Activated CD8-positive, alpha-beta memory T cell treated with anti-CD3 and anti-CD28 coated beads for 1 hour (primary cell): ENCODE measurements at places on chromosomes 6 and 20.

DNA sequence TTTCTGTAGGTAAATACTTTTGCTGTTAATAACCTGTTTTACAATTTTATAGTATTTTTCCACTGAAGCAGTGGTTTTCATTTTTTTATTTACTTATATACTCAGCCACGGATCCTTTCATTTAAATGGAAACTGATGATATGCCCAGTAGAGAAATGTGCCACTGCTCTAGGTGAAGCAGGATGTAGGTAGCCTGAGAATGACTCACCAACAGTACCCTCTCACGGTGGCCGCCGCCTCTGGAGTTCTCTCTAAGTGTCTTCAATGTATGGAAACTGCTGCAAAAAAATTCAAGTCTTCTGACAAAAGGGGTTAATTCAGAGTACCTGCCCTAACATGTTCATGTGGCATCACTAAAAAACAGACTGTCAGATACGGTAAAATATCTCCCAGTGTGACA is 6.4 kb downstream of the EYA4 start:
- no peak for DNase-seq

GRCh38 chr6:33143113-33143770 is 49.0 kb downstream of the COL11A2 start:
- DNase-seq = no peak

GRCh38 chr6:69337311-69337710 is 459.5 kb downstream of the LMBRD1 start:
- no peak for DNase-seq

- no peak for DNase-seq
Observed at GRCh38 chr6:17200395-17200794, 80.8 kb upstream of the RBM24 start.

GRCh38 chr20:4043796-4044195 is 28.4 kb upstream of the RNF24 start:
- DNase-seq = no peak

GRCh38 chr20:51938559-51939258 is 136.4 kb upstream of the SALL4 start:
- no peak for DNase-seq

DNA sequence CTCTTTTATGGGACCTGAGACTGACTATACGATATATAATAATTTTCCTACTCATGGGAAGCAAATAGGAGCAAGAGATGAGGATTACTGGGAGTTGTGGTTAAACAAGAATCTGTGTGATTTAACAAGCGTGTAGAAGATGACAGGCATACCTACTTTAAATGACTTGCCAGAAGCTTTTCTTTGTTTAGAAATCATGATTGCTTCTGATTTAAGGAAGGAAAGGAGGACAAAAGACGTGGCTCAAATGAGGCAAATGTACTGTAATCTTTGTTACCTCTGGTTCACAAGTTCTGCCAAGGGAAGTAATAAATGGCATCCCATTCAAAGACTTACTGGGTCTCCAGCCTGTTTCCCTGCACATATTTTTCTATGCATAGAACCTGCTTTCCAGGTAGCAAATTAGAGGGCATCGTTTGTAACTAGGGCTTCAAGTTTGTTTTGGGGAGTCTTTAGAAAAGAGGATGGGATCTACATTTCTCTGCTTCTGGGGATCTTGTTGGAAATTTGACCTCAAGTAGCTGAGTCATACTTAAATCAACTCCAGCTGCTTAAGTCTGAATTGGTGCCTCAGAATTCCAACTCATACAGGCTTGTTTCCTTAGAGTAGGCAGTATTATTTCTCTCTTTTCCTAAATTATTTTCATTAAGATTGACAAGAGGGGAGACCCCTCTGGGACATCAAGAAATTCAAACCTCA is 2.9 kb upstream of the TRMT11 start:
- no peak for DNase-seq

- DNase-seq = no peak
Observed at GRCh38 chr20:59446376-59446775, 146.0 kb downstream of the EDN3 start.

DNA sequence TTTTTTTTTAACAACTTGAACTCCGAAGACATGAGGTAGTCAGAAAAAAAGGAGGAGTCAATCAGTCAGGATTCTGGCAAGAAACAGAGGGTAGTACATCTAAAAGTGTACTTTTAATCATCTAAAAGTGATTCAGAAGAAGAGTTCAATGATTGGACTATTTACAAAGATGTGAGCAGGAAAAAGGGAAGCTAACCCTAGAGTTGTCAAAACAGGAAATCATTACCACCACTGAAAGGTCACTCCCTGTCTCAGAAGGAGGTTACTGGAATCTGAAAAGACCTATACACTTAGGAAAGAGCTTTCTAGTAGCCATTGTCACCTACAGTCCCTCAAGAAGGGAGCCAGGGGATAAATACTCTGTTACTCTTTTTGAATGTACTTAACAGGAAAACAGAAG is 16.7 kb upstream of the LMBRD1 start:
- no peak for DNase-seq

DNA sequence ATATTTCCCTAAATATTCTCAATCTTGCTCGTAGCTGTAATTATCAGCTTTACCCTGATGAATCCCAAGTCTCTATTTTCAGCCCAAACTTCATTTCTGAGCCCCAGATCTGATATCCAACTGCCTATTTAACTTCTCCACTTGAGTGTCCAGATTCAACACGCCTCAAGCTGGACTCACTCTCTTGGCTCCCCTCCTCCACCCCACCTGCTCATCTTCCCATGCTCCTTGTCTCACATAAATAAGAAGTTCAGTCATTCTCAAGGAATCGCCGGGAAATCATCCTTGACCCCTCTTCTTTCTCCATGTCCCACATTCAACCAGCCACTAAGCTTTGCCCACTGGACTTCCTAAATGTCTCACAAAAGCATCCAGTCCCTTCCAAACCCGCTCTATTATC is 89.9 kb upstream of the STMND1 start:
- DNase-seq = no peak

- no peak for DNase-seq
Observed at GRCh38 chr20:44354979-44355497, 461 bp upstream of the HNF4A start.

GRCh38 chr6:105748737-105749161 is 337.4 kb upstream of the PRDM1 start:
- DNase-seq = no peak

DNA sequence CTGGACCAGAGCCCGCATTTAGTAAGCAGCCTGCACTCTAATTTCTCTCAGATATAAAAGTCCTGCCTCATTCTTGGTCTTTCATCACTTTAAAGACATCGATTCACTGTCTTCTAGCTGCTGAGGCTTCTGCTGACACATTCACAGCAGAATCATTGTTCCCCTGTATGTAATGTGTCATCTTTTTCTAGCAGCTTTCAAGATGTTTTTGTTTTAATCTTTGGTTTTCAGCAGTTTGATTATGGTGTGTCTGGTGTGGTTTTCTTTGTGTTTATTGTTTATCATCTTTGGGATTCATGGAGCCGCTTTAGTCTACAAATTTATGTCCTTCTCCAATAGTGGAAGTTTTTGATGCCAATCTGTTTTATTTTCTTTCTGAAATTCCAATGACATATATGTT is 157.3 kb upstream of the STMND1 start:
- no peak for DNase-seq
